GM20000 (cell line): ENCODE measurements at places on chromosomes 16 and 17.

- peak; percentile 60 for DNase-seq
Observed at GRCh38 chr16:69396187-69397061, 10.6 kb upstream of the TERF2 start.

- no peak for DNase-seq
Observed at GRCh38 chr16:82242201-82242600, 72.2 kb upstream of the MPHOSPH6 start.

DNA sequence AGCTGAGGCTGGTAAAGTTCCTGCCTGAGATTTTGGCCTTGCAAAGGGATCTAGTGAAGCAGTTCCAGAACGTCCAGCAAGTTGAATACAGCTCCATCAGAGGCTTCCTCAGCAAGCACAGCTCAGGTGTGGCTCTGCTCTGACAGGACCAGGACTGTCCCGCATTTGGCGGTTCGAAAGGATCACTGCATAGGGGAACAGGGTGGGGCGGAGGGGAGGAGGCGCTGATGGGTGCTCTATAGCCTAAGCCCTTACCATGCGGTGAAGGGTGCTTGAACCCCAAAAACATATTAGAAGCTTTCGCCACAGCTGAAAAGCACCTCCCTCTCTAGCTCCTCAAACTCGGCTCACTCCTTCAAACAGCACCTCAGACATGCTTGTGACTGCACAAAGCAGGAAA is 29.9 kb upstream of the ENDOV start:
- no peak for DNase-seq

DNA sequence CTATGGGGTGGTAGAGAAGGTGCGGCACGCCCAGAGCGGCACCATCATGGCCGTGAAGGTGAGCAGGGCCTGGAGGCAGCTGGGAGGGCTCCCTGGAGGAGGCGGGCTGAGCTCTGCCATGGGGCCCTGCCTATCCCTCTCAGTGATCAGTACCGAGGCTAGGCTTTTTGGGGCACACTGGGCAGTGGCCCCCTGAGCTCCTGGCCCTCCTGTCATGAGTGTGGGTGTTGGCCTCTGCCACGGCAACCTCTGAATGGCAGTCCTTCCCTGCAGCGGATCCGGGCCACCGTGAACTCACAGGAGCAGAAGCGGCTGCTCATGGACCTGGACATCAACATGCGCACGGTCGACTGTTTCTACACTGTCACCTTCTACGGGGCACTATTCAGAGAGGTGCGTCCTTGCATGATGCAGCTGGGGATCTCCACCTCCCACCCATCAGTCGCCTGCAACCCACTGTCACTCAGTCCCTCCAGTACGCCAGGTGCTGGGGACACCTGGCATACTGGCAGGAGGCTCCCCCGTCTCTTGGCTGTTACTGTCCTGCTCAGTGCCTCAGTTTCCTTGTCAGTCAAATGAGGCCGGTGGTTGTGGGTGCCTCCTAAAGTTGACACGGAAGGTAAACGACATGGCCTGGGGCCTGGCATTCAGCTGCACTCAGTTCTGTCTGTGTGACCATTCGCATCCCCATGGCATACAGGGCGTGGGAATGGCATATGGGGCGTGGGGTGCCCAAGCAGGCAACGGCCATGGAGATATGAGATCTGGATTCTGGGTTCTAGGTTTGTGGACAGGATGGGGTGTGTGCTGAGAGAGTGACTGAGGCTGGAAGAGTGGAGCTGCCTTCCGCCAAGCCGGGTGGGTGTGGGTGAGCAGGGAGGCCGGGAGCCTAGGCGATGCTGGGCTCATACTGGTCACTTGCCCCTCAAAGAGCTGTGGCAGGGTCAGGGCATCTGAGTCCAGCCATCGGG is 16.4 kb downstream of the MAP2K3 start:
- DNase-seq: no peak

- no peak for DNase-seq
Observed at GRCh38 chr16:81588326-81589081, 143.9 kb downstream of the CMIP start.

- no peak for DNase-seq
Observed at GRCh38 chr16:20744922-20745440, 3.4 kb upstream of the THUMPD1 start.

GRCh38 chr17:17298108-17298507 is 5.1 kb upstream of the NT5M start:
- no peak for DNase-seq

DNA sequence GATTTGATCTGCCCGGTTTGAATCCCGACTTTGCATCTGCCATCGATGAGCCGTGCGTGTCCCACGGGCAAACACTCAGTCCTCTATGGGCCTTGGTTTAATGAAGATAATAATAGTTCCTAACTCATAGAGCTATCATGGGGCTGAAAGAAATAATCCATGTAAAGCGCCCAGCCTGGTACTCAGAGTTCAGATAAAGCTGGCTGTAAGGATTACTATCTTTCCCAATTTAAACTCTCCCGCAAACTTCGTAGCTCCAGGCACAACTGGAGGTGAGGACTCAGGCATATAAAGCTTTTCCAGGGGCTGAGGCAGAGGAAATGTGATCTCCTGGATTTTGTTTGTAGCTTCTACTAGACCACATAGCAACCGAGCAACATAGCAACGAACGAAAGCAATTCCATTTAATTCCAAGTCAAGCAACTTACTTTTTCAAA is 16.3 kb downstream of the ALOX15 start:
- no peak for DNase-seq

GRCh38 chr17:68297195-68297594 is 5.9 kb downstream of the ARSG start:
- no peak for DNase-seq

GRCh38 chr17:61009663-61010062 is 332.0 kb downstream of the BCAS3 start:
- no peak for DNase-seq

- DNase-seq: peak; percentile 72
Observed at GRCh38 chr17:27506348-27507218, 50.3 kb downstream of the KSR1 start.

DNA sequence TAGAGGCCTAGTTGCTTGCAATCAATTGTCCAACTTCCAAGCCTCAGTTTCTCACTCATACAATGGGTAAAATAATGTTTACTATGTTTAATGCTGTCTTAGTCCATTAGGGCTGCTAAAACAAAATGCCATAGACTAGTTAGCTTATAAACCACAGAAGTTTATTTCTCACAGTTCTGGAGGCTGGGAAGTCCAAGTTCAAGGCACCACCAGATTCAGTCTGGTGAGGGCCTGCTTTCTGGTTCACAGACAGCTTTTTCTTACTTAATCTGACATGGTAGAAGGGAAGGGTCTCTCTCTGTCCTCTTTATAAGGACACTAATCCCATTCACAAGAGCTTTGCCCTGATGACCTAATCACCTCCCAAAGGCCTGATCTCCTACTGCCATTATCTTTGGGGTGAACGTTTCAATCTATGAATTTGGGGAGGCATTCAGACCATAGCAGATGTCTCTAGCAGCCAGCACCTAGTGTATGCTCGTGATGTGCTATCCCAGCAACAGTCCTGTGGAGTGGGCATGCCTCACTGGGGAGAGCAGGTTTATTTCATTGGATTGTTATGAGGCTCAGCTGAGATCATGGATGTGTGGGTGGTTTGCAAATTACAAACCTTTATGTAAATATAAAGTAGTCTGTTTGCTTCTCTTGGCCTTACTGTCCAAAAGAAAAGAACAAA is 25.2 kb downstream of the YPEL2 start:
- no peak for DNase-seq

DNA sequence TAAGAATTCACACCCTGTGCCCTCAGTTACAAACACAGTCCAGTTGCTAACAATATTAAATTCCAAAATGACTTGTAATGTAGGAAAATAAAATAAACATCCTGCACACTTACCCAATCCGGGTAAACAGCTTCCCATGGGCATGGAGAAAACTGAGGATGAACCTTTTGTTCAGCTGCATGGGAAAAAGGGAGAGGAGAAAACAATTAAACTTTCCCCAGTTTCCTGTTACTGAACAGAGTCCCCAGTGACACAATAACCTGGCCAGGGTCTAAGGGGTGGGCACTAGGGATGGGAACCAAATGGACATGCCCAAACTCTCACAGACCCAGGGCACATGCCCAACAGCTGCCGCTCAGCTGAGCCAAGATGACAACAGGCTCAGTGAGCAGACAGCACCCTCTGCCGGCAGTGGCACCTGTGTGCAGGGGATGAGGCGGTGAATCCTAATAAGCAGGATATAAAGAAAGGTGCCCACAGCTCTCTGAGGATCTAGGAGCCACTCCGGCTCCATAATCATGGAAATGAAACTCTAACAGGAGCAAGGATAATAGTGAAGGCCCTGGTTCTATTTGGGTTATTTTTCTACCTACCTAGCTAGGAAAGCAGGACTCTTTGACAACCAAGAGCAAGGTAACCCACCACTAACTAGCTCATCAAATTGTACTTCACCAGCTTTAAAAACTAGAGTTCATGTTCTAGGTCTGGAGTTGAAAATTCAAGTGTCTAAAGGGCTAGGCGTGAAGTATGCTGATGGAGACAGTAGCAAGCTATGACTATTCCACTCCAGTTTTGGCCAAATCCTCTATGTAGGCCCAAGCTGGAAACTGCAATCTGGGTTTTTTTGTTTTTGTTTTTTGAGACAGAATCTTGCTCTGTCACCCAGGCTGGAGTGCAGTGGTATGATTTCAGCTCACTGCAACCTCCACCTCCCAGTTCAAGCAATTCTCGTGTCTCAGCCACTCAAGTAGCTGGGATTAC is 58.8 kb downstream of the SMG6 start:
- peak; percentile 78 for DNase-seq

- DNase-seq: no peak
Observed at GRCh38 chr17:80984749-80985148, 6.9 kb upstream of the CHMP6 start.

GRCh38 chr17:4666296-4666695 is 24.8 kb upstream of the ALOX15 start:
- DNase-seq: no peak

DNA sequence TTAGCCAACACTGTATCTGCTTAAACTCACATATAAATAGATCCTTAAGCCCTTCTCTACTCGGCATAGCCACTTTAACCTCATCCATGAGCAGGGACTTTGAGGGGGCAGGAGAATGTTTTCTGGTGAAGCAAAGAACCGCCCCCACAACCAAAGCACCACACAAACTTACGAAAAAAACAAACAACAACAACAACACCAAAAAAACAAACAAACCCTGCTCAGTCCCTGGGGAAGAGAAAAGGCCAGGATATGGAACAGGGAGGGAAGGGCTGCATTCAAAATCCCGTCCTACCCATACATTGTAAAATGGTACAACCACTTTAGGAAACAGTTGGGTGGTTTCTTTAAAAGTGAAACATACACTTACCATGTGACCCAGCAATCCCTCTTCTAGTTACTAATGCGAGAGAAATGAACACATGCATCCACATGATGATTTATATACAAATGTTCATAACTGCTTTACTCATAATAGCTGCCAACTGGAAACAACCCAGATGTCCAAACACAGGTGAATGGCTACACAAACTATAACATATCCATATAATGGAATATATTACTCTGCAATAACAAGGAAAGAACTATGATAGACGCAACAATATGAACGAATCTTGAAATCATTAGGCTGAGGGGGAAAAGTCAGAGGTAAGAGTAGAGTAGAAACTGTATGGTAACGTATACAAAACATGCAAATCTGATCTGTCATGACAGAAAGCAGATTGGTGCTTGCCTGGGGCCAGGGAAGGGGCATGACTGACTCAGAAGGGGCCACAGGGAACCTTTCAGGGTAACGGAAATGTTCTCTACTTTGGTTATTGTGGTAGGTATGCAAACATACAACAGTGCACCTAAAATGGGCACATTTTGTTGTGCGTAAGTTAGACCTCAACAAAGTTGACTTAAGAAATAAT is 37.7 kb upstream of the TOB1 start:
- no peak for DNase-seq

DNA sequence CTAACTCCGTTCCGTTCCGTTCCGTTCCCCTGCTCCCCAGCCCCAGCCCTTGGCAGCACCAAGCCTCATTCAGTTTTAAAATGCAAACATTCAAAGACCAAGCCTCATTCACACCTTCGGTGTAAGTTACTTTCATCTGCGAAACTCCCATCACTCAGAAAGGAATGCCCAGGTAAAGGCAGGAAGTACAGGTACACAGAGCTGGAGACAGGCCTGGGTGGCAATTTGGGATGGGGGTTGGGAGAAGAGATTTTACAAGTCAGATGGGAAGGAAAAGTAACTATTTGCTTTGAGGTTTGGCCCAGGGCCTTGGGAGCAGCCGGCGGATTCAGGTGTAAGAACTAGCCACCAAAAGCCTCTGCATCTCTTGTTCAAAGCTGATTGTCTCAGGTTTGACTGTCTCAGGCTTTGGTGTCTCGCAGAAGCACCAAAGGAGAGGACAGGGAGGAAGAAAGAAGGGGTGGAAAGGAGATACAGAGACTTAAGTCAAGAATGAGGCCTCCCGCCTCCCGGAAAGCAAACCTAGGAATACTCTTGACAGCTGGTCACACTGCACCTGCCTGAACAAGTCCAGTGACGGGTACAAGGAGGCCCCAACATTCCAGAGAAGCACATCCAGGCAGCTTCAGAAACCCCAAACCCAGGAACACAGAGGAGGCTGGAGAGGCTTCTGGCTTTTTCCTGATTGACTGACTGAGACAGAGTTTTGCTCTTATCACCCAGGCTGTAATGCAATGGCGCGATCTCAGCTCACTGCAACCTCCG is 54.7 kb downstream of the NXN start:
- no peak for DNase-seq

GRCh38 chr17:1462164-1463112 is 6.4 kb upstream of the CRK start:
- no peak for DNase-seq

GRCh38 chr16:15509593-15510535 is 75.5 kb downstream of the BMERB1 start:
- DNase-seq: no peak

- no peak for DNase-seq
Observed at GRCh38 chr16:67336648-67337047, 10.0 kb downstream of the LRRC36 start.

DNA sequence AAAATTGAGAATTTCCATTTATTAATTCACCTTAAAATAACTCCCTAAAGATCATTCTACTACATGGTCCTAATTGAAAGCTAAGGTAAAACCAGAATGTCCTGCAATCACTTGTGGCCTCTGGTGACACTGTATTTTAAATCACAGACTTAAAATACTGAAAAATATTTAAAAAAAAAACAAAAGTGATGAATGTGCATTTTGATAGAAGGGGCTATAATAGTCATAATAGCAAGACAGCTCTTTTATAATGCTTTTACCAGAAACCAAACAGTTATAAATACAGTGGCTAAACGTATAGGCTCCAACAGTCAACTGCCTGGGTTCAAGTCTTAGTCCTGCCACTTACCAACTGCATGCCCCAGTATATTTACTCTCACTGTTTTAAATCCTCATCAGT is 21.2 kb downstream of the PHLPP2 start:
- DNase-seq: no peak

- DNase-seq: no peak
Observed at GRCh38 chr17:40487371-40488020, 13.9 kb downstream of the TNS4 start.
